ENCODE measurements at places on chromosomes 2 and 18. TPM values are rescaled to one million over a fixed set of nuclear protein-coding genes. Genes with fewer than 3 reads are reported as not detected.

CYB5A gene
- 10.6 TPM for total RNA-seq

KCNS3 gene
- total RNA-seq = 4.7 TPM

ALPI gene
- total RNA-seq = not detected

MEP1B gene
- not detected for total RNA-seq

ASB1 gene
- 27.1 TPM for total RNA-seq

CREG2 gene
- total RNA-seq = not detected

DSG4 gene
- total RNA-seq = not detected

UBXN2A gene
- 10.0 TPM for total RNA-seq

CLEC4F gene
- total RNA-seq = not detected

TMEM163 gene
- total RNA-seq = not detected

PTH2R gene
- not detected for total RNA-seq

MYO7B gene
- total RNA-seq = 0.48 TPM

VWC2L gene
- not detected for total RNA-seq

CAPN14 gene
- not detected for total RNA-seq

CDKL4 gene
- total RNA-seq = not detected

PFN4 gene
- total RNA-seq = 0.72 TPM

EPHA4 gene
- 110 TPM for total RNA-seq

ATOH8 gene
- 13.1 TPM for total RNA-seq
